ENCODE measurements at places on chromosomes 12 and 14.
A peak's percentile ranks its signal among the peaks of the same experiment; 100 is the strongest.

GRCh38 chr12:8913702-8914032 is 642 bp upstream of the PHC1 start:
- H3K27me3 ChIP-seq, result no peaks in the 10 kb centered on the region
- peak overlapping the region; percentile 91 for H3K4me3 ChIP-seq
- peak overlapping the region; percentile 99 for H3K27ac ChIP-seq
- peaks cover 46% of the 10 kb centered on the region for H3K4me1 ChIP-seq

DNA sequence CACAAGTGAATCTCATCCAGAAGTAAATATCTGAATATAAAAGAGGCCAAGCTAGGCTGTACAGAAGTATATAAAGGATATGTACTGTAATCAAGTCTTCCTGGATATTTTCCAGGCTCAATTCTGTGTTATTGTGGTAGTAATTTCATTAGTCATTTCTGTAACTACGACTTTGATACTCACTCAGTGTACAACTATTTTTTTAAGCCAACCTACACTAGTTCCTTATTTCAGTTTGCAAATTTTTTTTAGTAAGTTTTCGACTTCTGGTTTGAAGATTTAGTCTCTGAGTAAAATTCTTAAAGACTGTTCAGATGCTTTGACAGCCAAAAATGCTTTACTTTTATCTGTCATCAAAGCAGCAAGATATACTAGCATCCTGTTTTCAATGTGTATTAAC is 130.8 kb downstream of the CAPZA3 start:
- no peak overlapping the region for H3K27ac ChIP-seq
- no peaks in the 10 kb centered on the region for H3K27me3 ChIP-seq
- H3K4me3 ChIP-seq, result no peak overlapping the region
- H3K4me1 ChIP-seq, result peaks cover 25% of the 10 kb centered on the region
- no peak for DNase-seq

- no peaks in the 10 kb centered on the region for H3K36me3 ChIP-seq
- H3K27ac ChIP-seq, result peak overlapping the region; percentile 65
- no peaks in the 10 kb centered on the region for H3K27me3 ChIP-seq
- H3K4me3 ChIP-seq, result no peak overlapping the region
These were observed 113.7 kb upstream of the NCOR2 start for GRCh38 chr12:124680863-124681778.

DNA sequence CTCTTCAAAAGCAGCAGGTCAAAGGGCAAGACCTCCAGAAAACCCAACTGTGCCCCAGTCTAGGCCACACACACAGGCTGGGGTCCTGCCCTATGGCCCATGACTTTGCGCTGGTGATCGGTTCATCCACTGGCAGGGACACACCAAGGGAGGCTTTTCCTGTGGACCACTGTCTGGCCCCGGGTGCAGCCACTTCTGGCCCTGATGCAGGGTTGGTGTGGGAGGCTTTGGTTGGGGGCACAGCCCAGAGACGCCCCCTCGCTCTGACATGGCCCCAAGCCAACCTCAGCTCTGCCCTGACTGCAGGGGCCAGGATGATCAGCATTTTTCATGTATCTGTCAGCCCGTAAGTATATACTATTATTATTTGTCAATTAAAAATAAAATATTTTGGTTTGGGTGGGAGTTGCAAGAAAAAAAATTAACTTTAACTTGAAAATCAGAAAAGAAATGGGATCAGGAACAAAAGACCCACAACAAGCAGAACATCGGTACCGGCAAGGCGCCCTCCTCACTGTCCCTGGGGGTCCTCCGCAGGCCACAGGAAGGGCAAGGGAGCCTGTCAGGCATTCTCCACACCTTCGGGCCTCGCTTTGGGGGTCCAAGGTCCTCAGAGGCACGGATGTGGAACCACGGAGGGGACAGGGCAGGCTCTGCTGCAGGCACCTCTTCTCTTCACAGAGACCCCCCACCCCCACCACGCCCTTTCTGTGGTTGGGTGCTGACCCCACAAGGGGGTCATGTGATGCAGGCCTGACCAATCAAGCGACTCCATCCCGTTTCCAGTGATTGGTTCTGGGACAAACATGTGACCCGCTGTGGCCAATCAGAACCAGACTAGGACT is 181.5 kb upstream of the SFSWAP start:
- H3K27ac ChIP-seq, result no peak overlapping the region
- no peak overlapping the region for H3K4me3 ChIP-seq
- no peak for DNase-seq
- H3K36me3 ChIP-seq, result no peaks in the 10 kb centered on the region
- no peaks in the 10 kb centered on the region for H3K4me1 ChIP-seq

DNA sequence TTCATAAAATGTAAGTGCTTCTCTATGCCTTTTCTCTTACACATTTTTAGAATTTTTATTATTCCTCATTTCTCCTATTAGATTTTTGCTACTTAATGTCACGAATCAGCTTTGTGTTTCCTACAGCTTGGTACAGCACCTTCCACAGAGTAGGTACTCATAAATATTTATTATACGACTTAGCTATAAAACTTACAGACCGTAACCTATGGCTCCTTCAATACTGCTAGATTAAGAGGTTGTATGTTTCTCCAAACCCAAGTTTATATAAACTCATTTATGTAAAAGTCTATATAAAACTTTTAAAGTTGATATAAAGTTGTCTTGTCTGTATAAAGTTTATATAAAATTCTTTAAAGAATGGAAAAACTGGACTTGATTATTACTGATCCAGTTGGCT is 11.5 kb downstream of the NFYB start:
- H3K27me3 ChIP-seq, result no peaks in the 10 kb centered on the region
- H3K4me3 ChIP-seq, result no peak overlapping the region
- H3K36me3 ChIP-seq, result peaks cover 43% of the 10 kb centered on the region
- DNase-seq, result no peak
- peaks cover 14% of the 10 kb centered on the region for H3K4me1 ChIP-seq
- no peak overlapping the region for H3K27ac ChIP-seq

DNA sequence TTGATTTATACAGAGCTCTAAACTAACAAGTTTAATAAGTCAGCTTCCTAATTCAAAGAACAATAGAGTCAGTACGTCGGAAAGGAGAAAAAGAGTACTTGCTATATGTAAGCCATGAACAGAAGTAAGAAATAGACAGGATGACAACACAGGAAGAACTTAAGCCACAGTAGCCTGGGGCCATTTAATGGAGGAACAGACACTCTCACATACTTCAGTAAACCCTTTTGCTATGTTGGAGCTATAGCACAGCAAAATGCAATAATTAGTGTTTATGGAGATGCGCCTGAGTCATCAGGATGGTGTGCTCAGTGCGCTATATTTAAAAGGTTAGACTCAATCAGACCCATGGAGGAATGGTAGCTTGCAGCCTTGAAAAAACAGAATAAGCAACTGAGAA is 61.0 kb downstream of the SRGAP1 start:
- H3K4me3 ChIP-seq, result no peak overlapping the region
- peaks cover 3% of the 10 kb centered on the region for H3K36me3 ChIP-seq
- H3K4me1 ChIP-seq, result peaks cover 3% of the 10 kb centered on the region
- peak overlapping the region; percentile 34 for H3K27ac ChIP-seq

GRCh38 chr12:117333331-117333881 is 28.0 kb downstream of the NOS1 start:
- peaks cover 18% of the 10 kb centered on the region for H3K4me1 ChIP-seq
- H3K27me3 ChIP-seq, result no peaks in the 10 kb centered on the region
- no peak overlapping the region for H3K4me3 ChIP-seq
- no peak for DNase-seq
- H3K27ac ChIP-seq, result no peak overlapping the region
- no peaks in the 10 kb centered on the region for H3K36me3 ChIP-seq

GRCh38 chr14:94481468-94482131 is 5.6 kb upstream of the SERPINA9 start:
- peaks cover 16% of the 10 kb centered on the region for H3K36me3 ChIP-seq
- no peak overlapping the region for H3K4me3 ChIP-seq
- DNase-seq, result no peak
- H3K4me1 ChIP-seq, result peaks cover 10% of the 10 kb centered on the region

- DNase-seq, result no peak
- no peak overlapping the region for H3K4me3 ChIP-seq
- no peaks in the 10 kb centered on the region for H3K36me3 ChIP-seq
These were observed 90.7 kb downstream of the PPFIA2 start for GRCh38 chr12:81668475-81668874.

DNA sequence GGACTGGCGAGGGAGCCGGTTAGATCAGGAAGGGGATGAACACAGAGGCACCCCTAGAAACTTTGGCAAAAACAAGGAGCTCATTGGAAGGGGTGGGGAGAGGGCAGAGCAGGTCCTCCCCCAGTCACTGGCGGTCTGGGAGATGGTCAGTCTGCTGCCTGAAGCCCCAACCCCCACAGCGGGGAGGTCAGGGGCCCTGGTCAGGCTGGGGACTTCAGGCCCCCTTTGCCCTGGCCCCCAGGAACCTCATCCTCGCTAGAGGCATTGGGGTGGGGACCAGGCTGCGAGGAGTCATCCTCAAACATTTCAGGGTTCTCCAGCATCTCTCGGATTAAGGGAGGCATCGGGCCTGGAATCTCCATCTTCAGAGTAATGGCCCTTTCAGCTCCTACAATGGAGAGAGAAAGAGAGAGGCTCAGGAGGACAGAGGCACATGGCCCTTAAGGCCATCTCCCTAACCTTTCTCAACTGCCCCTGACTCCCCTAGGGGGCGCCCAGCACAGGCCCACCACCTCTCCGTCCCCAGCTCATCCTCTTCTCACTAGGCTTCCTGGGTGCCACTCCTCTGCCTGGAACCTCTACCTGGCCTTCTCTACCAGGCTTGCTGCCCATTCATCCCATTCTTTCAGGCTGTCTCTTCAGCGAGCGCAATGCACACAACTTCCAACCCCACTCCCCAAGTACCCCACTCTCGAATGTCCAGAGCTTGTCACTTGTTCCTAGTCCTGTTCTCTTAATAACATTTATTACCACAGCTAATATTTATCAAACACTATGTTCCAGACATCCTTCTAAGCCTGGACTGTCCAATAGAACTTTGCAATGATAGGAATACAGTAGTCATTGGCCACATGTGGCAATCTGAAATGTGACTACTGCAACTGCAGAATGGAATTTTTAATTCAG is 4.7 kb upstream of the ITGB7 start:
- DNase-seq, result no peak
- peaks cover 47% of the 10 kb centered on the region for H3K4me1 ChIP-seq
- H3K27me3 ChIP-seq, result peaks cover 4% of the 10 kb centered on the region
- no peak overlapping the region for H3K4me3 ChIP-seq
- no peak overlapping the region for H3K27ac ChIP-seq
- peaks cover 28% of the 10 kb centered on the region for H3K36me3 ChIP-seq

DNA sequence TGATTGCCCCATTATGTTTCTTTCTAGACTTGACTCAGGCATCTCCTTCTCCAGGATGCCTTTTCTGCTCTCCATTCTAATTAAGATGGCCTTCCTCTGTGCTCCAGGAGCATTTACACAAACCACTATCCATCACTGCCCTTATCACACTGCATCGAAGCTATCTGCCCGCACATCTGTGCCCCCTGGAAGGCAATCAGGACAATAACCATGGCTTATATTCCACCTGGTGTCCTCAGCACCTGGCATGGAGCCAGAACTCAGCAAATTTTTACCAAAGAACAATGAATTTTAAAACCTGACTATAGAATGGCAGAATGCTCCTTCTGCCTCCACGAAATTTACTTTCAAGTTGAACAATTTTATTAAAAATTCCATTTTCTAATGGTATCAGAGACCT is 465.8 kb downstream of the APAF1 start:
- H3K4me3 ChIP-seq, result no peak overlapping the region
- H3K4me1 ChIP-seq, result peaks cover 17% of the 10 kb centered on the region
- no peak for DNase-seq
- H3K27ac ChIP-seq, result no peak overlapping the region
- H3K27me3 ChIP-seq, result no peaks in the 10 kb centered on the region

DNA sequence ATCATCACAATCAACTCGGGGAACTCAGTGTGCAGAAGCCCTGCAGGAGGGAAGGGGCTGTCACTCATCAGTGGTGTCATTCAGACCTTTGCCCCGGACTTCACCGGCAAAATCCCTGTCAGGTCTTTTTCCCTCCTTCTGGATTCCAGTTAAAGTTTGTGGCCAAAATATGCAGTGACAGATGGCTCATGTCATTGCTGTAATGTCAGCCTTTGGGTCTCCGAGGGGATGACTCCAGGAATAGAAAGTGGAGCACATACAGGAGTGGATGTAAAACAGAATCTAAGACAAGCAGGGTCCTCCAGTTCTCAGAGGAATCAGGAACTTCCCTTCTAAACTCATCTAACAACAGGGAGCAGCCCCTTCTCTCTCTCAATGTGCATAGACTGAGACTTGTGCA is 130.3 kb upstream of the RASSF8 start:
- no peak for DNase-seq
- no peaks in the 10 kb centered on the region for H3K36me3 ChIP-seq
- H3K4me1 ChIP-seq, result 0 out of 2 replicates have a peak, but pooled peaks cover 3% of the 10 kb centered on the region

DNA sequence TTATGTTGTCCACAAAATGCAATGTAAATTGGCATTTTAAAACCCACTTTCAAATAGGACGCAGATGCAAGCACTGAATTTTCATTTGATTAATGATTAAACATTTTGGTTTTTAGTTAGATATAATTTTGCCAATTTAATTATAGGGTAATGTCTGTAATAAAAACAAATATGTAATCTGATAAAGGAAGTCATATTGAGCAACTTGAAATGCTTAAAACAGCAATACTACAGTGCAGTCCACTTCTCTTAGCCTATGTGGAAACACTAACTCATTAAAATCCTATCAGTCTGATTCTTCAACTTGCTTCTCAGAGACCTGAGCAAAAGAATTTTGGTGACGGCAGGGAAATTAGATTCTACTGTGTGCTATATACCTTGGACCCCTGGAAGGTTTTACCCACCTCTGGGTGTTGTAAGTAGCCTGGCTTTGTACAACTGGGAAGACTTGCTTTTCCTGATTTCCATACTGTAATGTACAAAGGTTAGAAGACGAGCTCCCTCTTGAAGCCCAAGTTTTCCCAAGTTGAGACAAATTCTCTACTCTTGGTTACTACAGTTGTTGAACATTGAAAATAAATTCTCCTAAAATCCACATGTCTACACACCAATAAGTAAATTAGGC is 4.1 kb downstream of the TRHDE start:
- H3K27ac ChIP-seq, result no peak overlapping the region
- H3K27me3 ChIP-seq, result peaks cover 43% of the 10 kb centered on the region
- DNase-seq, result no peak
- H3K36me3 ChIP-seq, result no peaks in the 10 kb centered on the region
- H3K4me1 ChIP-seq, result peaks cover 29% of the 10 kb centered on the region

DNA sequence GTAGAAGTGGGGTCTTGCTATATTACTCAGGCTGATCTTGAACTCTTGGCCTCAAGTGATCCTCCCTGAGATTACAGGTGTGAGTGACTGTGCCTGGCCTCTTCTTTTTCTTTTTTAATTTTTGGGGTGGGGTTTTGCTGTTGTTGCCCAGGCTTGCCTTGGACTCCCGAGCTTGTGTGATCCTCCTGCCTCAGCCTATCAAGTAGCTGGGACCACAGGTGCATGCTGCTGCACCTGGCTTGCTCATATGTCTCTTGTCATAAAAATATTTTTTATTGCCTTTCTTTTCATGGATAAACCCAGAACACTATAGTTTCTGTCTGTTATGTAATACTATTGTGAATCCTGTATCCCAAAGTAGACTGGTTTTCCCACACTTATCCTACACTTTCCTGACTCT is 26.0 kb downstream of the SCYL2 start:
- no peak overlapping the region for H3K4me3 ChIP-seq
- no peaks in the 10 kb centered on the region for H3K27me3 ChIP-seq
- no peak for DNase-seq

DNA sequence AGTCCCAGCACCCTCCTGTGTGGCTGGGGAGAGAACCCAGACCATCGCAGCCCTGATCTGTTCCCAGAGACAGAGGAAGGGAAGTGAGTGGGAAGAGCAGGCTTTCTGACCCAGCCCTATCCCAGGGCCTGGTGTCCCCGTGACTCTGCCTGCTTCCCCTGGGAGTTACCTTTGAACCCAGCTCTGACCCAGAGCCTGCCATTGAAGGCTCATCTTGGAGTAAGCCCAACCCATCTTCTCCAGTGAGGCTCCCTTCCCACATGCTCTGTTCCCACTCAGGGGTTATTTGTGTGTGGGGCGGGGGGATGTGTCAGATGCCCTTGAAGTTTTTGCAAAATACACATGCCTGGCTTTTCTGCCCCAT is 6.0 kb downstream of the TMEM63C start:
- H3K4me3 ChIP-seq, result no peak overlapping the region
- H3K36me3 ChIP-seq, result no peaks in the 10 kb centered on the region
- peaks cover 7% of the 10 kb centered on the region for H3K27me3 ChIP-seq
